ENCODE measurements at places on chromosomes 5 and 9.

- DNase-seq = no peak
Observed at GRCh38 chr9:4237748-4238511, 61.9 kb downstream of the GLIS3 start.

GRCh38 chr9:21174671-21175070 is 8.2 kb upstream of the IFNA21 start:
- DNase-seq = no peak

DNA sequence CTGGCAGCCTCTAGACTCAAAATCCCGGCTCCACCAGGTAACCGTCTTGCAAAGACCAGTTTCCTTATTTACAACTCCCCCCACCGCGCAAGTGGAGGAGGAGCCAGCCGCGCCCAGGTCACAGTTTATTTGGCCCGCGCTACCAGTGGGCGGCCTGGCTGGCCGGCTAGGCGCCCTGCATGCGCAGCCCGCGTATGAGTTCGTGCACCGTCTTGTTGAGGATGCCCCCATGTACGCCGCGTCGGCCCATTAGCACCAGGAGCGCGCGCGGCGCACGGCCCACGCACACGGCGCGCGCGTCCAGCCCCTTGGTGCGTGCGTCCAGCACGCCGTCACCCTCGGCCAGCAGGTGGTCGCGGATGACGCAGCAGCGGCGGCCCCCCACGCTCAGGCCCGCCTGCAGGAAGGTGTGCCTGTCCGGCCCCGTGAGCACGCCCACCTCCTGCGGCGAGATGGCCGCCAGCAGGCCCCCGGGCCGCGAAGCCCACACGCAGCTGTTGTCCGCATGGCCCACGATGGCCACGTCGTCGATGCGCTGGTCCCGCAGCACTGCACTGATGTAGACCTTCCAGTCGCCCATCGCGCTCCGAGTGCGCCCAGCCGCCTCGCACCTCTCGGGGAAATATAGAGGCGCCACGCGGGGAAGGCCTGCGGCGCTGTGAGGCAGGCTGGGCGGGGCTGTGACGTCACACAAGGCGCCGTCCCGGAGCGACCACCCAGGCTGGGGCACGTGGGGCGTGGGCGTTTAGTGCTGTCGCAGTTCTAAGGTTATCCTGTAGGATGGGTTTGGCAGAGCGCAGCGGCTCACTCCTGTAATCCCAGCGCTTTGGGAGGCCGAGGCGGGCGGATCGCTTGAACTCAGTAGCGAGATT is at the start of gene PFN3:
PFN3 (minus strand) TSS at position 665 of the 872 bp plus-strand sequence; CDS start at position 580, 85 bp downstream.
- DNase-seq = no peak

GRCh38 chr9:16197578-16198370 is 644.9 kb downstream of the CCDC171 start:
- no peak for DNase-seq

DNA sequence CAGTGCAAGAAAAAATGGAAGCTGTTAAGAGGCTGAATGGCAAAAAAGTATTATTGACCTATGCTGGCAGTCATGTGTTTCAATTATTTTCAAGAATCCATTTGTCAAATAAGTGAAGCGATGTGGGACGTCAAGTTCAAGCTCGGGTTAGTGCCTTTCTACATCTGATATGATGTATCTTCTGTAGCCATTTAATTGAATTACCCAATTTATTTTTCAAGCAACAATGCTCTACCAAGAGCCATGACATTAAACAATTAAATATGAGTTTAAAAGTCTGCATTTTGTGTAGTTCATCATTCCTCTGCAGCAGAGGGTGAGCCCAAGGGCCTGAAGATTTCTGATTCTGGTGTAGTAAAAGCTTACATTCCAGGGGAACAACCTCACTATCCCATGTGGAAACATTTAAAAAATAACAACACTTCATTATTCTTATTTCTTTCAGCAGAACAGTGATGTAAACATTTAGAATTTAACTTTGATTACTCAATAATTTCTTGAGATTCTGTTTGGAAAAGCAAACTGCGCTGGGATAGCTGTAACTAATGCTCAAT is 619.7 kb upstream of the ARRDC3 start:
- no peak for DNase-seq

- no peak for DNase-seq
Observed at GRCh38 chr5:149679876-149680809, 50.0 kb upstream of the PPARGC1B start.

GRCh38 chr9:137505421-137506140 is 44.6 kb downstream of the PNPLA7 start:
- DNase-seq = no peak

- DNase-seq = no peak
Observed at GRCh38 chr5:111252799-111253545, 28.8 kb downstream of the CAMK4 start.

DNA sequence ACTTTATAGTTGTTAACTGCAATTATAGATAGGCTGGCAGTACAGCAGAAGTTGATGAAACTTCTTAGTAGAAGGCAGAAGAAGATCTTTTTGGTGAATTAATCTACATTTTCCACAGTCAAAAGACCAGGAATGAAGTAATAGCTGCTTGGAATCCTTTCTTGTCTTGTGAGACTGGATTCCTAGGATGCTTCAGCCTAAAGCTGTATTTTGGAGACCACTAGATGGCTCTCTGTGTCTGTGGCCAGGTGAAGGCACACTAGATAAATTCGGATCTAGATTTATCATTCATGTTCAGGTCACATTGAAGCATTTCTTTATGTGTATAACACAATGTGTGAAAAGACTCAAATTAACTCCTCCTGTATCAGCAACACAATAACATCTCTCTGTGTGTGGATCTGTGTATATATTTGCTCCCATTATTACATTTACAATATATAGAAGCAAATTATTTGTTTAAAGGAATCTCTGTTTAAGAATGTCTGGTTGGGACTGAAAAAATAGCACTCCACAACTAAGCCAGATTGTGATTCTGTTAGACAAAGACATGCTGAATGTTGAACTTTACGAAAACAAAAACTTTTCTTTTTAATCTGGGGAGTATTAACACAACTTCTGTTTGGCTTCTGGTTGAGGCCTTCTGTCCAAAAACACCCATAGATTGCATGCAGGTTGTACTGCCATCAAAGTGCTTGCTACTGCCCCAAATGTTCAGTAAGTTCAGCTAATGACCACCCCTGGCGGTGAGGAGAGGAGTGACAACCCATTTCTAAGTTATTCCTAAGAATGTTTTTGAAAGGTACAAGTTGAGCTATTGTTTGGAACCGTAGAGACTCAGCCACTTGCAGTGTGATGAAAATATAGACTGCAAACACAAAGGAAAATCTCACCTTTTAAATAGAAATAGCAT is 10.6 kb downstream of the GRIN3A start:
- DNase-seq = peak; percentile 6

DNA sequence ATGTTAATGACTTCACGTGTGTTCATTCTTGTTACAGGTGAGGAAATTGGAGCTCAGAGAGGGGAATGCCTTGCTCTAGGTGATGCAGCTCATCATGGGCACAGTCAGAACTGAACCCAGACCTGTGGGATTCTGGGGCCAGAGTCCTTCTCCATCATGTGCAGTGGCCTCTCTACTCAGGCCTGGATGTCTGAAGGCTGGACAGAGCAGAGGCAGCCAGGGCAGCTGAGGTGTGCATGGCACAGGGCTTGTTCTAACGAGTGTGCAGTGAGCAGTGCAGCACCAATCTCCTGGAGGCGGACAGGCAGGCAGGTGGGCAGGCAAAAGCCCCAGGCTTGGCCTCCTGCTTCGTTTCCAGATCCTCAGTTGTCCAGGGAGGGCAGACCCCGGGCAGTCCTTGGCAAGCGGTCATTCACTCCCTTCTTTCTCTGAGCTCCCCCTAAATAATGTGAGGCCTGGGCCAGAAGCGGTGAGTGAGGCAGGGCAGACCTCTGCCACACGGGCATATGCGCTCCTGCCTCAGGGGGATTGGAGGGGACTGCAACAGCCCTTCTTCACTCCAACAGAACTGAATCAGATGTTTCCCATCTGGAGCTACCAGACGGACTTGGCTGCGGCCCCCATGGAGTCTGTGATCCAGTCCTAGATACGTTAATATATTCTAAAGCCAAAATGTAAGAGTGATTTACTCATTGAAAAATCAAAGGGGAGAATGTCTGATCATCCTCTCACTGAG is 68.7 kb upstream of the FSTL4 start:
- DNase-seq = no peak

- no peak for DNase-seq
Observed at GRCh38 chr5:143037071-143037470, 266.9 kb downstream of the ARHGAP26 start.

GRCh38 chr9:130997925-130998596 is 10.9 kb upstream of the LAMC3 start:
- DNase-seq = no peak

GRCh38 chr5:73295447-73295846 is 122.5 kb downstream of the TMEM174 start:
- DNase-seq = no peak

GRCh38 chr5:133289686-133290367 is 238.0 kb downstream of the HSPA4 start:
- DNase-seq = no peak

- DNase-seq = no peak
Observed at GRCh38 chr5:100576217-100576751, 41.1 kb downstream of the FAM174A start.

- DNase-seq = no peak
Observed at GRCh38 chr9:131845305-131846298, 105.7 kb upstream of the RAPGEF1 start.

DNA sequence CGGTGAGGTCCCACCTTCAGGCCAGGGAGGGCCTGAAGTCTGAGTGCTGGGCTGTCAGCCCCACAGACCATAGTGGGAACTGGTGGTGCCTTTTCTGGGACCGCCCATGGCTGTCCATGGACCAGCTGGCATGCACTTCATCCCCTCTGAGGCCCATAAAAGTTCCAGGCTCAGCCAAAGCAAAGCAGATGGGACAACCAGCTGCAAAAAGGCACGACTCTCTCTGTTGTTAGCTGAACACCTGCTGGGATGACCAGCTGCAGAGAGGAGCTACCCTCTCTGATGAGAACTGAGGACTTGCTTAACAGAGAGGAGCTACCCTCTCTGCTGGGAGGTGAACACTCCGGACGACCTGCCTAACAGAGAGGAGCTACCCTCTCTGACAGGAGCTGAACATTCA is 844.3 kb upstream of the DMAC1 start:
- DNase-seq = no peak

GRCh38 chr5:135139381-135140134 is 105.5 kb upstream of the PITX1 start:
- DNase-seq = no peak

GRCh38 chr5:53364061-53364460 is 116.4 kb upstream of the FST start:
- no peak for DNase-seq

- DNase-seq = no peak
Observed at GRCh38 chr9:109789971-109790370, 10.0 kb downstream of the PALM2AKAP2 start.

DNA sequence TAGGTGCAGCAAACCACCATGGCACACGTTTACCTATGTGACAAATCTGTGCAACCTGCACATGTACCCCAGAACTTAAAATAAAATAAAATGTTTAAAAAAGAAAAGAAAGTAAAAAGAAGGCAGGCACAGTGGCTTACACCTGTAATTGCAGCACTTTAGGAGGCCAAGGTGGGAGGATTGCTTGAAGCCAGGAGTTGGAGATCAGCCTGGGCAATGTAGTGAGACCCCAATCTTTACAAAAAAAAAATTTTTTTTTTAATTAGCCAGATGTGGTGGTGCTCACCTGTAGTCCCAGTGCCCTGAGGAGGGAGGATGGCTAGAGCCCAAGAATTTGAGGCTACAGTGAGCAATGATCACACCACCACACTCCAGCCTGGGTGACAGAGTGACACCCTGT is 12.5 kb upstream of the LHFPL2 start:
- DNase-seq = no peak

- no peak for DNase-seq
Observed at GRCh38 chr9:843427-843785, 1.9 kb downstream of the DMRT1 start.

- DNase-seq = peak; percentile 52
Observed at GRCh38 chr9:100087218-100087617, 11.6 kb downstream of the ERP44 start.

DNA sequence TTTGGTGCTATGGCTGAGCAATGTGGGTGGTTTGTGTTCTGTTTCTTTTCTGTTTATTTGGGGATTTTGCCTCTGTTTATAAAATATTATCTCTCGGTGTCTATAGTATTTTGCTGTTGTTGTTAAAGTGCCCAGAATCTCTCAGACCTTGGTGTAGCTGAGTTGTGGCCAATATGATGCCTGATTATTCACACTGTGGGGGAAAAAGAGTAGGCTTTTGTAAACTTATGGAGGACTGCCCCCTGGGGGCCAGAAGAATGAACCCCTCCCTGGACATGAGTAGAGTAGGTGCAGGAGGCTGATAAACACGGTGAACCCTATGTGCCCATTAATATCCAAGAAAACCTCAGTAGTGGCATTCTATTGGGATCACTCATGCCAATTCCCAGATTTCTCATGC is 49.0 kb upstream of the DPYSL3 start:
- DNase-seq = no peak

- DNase-seq = no peak
Observed at GRCh38 chr5:85760519-85760918, 857.2 kb upstream of the COX7C start.

GRCh38 chr9:98596486-98596885 is 112.2 kb downstream of the GABBR2 start:
- DNase-seq = no peak

- peak; percentile 34 for DNase-seq
Observed at GRCh38 chr9:131406563-131407436, 12.9 kb downstream of the PRRC2B start.

DNA sequence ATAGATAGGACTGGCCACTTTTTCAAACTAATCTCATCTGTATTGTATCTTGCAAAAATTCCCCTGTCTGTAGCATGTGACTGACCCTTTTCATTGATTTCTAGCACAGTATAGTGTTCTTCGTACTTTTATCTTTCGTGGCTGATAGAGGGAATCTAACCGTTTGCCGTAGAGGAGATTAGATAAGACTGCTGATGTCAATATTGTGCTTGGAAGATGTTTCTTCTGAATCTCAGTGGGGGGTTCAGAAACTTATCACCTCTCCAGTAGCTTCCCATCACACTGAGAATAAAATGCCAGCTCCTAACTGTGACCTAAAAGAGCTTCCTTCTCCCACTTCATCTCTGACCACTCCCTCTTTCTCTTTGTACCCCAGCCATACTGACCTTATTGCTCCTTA is 25.4 kb upstream of the ALDOB start:
- no peak for DNase-seq

DNA sequence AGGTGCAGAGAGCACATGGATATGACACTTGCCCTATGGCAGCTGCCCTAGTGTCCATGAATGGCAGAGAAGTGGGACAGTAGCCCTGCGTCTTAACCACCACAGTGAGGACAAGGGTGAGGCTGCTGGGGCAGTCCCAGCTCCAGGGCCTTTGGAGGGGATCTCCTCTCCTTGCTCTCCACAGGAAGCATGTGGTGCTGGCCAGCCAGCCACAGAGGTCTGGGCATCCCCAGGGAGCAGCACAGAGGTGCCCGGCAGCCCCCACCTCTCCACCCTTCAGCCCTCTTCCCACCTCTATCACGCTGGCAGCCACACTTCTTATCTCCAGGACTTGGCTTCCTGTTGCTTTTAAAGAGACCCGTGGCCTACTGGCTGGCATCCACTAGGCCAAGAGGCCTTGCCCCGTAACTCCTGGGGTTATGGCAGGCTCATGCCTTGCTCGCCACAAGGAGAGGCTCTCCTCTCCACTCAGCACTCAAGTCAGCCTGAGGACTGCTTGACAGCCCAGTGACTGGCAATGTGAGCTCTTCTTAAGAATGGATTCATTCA is 21.9 kb downstream of the CSF2 start:
- no peak for DNase-seq

GRCh38 chr9:33151007-33151557 is 16.1 kb downstream of the B4GALT1 start:
- no peak for DNase-seq

- no peak for DNase-seq
Observed at GRCh38 chr9:35923927-35924763, 14.9 kb downstream of the SPAAR start.

Data from CD4-positive, alpha-beta T cell treated with Interleukin-4 for 4 hours (primary cell).